Caudate nucleus (tissue), 63 donors: ENCODE measurements at places on chromosomes 6 and 20.

GRCh38 chr20:61932199-61932592 lies 133.5 kb downstream of the TAF4 start:
- DNase-seq, result no peak

DNA sequence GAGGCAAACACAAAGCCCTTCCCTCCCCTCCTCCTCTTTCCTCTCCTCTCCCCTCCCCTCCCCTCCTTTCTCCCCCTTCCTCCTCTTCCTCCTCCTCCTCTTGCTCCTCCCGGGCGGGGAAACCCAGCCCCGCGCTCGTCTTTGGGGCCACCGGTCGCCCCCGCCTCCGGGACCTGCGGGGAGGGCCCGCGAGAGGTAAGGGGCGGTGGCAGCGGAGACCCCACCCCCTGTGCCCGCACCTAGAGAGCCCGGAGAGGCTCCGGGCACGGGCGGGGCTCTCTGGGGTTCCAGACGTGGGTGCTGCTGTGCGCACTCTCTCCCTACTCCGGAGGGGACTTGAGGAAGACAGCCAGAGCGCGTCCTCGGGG lies at the start of gene RIN2:
Gene RIN2, plus strand, starts transcription at position 126 of the 368 bp plus-strand sequence. CDS start 131,344 bp downstream, outside the sequence.
- DNase-seq, result peak; percentile 82

DNA sequence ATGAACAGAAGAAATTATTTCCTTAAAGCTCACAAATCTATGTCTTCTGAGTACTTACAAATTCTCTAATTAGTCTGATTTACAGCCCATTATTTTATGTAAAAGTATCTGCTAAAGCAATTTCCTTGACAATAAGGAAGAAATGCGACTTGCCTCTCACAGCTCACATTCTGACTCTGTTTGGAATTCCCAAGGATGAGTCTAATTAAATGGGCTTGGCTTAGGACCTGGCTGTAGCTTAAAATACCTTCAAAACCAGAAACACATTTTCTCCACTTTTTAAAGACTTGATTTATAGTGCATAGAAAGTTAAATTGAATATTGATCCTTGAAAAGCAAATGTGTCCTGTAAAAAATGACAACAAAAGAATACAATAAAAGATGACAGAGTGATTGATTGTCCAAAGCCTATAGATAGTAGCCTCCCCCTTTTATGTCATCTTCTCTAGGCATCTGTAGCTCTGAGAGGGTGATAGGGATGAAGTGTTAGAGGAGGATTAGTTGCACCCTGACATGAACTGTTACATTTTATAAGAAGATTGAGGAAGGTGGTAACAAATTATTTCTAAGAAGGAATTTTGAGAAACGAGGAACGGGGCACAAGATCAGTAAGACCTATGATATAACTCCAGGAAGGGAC lies 118.9 kb downstream of the MACROD2 start:
- no peak for DNase-seq

DNA sequence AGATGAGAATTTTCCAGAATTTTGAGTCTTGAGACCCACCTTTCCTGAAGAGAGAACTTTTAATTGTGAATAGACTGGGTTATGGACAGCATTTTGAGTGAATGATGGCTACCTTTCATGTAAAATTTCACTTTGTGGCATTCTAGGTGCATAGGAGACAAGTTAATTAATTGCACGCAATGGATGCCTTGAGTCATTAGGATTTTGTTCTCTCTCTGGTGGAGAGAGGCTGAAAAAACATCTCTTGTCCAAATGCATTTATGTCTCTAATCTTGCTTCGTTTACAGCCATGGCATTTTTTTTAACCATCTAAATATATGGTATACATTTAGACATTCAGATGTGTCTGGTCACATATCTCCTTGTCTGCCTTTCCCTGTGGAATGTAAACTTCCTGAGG lies 3.1 kb downstream of the RHAG start:
- no peak for DNase-seq

GRCh38 chr20:62052336-62052841 lies 13.3 kb downstream of the TAF4 start:
- no peak for DNase-seq

- DNase-seq, result no peak
Measured at GRCh38 chr20:52410731-52411234, 219.2 kb upstream of the ZFP64 start.
